ENCODE measurements at places on chromosomes 7 and 10.

- DNase-seq, result no peak
Measured at GRCh38 chr10:20380401-20380800, 516.7 kb downstream of the NEBL start.

DNA sequence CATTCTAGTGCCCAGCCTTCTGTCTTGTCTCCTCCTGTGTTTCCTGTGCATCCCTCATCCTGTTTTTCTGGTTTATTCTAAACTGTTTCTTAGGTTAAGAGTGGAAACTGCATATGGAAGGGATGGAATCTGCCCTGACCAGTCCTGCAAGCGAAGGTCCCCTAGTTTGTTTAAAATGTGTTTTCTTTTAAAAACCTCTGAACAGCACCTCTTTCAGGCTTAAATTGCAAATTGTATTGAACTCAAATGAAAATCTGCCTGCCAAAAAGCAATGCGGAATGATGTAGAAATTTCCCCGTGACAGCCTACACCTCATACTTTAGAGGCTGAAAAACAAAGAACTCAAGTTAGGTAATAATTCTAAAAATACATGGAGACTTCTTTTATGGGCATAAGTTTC is 222.8 kb upstream of the IMMP2L start:
- DNase-seq, result no peak

- no peak for DNase-seq
Measured at GRCh38 chr7:968205-969105, 6.9 kb downstream of the COX19 start.

- peak; percentile 60 for DNase-seq
Measured at GRCh38 chr10:79331709-79332108, 15.6 kb upstream of the PPIF start.

- no peak for DNase-seq
Measured at GRCh38 chr7:75987026-75987804, 7.2 kb downstream of the TMEM120A start.

DNA sequence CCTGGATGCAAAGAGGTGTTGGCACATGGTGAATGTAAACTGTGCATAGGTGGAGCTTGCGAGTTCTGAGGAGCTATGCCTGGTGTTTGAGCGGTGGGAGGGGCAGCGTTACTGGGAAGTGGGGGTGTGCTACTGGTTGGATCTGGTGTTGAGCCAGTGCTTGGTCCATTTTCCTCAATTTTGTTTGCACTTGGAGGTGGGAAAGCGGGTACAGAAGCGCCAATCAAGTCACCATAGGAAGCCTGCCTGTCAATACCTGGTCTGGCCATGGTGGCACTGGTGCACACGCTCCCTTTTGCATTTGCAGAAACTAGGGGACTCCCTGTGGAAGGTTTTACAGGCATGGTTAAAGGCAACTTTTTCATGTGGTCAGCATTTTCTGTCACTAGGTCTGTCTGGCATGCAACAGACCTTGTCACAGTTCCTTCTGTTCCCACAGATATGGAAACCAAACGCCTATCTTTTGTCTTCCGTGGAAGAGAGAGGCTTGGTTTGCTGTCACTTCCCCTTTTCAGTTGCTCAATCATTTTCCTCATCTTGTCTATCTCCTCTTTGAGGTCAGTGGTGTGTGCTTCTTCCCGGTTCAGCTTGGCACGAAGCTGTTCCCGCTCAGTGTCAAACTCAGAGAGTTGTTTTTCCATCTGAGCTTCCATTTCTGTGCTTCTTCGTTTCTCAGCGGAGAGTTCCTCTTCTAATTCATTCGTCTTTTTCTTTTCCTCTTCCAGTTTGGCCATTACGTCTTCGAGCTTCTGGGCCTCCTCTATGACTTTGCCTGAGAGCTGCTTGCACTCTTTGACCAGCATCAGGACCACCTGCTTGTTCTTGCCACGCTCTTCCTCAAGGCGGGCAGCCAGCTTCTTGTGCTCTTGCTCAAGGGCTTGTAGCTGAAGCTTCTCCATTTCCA is 81.1 kb downstream of the CTTNBP2 start:
- no peak for DNase-seq

- no peak for DNase-seq
Measured at GRCh38 chr10:33489501-33490176, 155.2 kb upstream of the NRP1 start.

- DNase-seq, result no peak
Measured at GRCh38 chr10:121405096-121405495, 193.1 kb downstream of the FGFR2 start.

DNA sequence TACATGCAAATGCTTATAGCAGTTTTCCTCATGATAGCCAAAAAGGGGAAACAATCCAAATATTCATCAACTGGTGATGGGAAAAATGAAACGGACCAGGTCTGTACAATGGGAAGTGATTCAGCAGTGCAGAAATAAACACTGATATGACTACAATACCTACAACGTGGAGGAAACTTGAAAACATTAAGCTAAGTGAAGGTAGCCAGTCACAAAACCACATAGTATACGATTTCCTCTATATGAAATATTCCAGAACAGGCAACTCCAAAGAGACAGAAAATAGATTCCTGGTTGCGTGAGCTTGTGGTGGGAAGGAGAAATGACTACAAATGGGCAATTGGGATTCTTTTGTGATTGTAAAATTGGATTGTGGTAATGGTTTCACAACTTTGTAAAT is 263.1 kb upstream of the PITRM1 start:
- peak; percentile 47 for DNase-seq

- no peak for DNase-seq
Measured at GRCh38 chr10:87575851-87576250, 71.2 kb downstream of the MINPP1 start.

DNA sequence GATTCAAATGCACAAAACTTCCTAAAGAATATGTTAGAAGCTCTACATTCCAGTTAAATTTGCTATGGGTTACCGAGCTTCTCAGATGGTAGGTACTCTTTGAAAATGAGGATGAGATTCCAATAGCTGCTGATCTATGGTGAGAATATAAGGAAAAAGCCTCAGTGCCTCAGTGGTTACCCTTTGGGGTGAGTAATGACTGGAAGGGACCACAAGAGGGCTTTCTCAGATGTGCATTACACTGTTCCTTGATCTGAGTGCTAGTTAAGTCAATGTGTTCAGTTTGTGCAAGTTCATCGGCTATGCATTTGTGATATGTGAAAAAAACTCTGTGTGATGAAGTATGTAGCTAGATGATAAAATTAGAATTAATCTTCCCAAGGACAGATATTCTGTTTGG is 3.5 kb downstream of the NRCAM start:
- DNase-seq, result peak; percentile 32

GRCh38 chr7:71846160-71846559 is 566.0 kb downstream of the CALN1 start:
- peak; percentile 10 for DNase-seq

DNA sequence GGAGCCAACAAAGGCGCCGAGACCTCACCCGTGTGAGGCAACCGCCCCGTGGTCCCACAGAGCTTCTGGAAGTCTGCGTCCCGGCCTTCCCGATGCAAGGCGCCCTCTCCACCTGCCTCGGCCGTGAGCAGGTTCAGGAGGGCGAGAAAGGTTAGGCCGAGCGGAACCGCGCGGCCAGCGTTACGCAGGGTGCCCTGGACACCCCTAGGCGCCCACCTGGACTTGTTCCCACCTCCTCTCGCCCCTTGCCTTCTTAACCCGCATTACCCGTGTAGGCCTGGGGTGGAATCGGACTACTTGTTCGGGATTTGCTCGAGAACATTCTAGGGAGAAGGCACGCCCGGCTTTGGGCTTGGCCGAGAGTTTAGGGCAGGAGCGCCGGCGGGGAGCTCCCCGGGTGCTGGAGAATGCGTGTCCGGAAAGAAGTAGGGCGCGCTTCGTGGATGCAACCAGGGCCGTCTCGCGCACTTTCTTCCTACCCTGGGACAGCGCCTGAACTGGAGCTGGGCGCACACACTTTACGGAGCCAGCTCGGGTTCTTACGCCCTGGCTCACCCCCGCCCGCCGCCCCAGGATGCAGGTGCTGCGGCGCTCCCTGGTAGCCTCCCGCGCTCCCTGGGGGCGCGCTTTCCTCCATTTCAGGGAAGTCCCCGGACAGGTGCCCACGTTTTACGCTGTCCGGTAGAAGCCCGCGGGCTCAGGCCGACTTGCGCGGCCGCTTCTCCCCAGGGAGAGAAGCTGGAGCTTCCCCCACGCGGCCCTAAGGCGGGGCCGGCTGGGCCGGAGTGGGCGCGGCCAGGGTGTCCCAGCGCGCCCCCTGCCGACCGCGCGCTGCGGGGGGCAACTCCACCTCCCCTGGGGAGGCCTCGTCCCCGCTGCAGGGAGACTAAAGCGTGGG is 74.5 kb downstream of the INSIG1 start:
- no peak for DNase-seq

DNA sequence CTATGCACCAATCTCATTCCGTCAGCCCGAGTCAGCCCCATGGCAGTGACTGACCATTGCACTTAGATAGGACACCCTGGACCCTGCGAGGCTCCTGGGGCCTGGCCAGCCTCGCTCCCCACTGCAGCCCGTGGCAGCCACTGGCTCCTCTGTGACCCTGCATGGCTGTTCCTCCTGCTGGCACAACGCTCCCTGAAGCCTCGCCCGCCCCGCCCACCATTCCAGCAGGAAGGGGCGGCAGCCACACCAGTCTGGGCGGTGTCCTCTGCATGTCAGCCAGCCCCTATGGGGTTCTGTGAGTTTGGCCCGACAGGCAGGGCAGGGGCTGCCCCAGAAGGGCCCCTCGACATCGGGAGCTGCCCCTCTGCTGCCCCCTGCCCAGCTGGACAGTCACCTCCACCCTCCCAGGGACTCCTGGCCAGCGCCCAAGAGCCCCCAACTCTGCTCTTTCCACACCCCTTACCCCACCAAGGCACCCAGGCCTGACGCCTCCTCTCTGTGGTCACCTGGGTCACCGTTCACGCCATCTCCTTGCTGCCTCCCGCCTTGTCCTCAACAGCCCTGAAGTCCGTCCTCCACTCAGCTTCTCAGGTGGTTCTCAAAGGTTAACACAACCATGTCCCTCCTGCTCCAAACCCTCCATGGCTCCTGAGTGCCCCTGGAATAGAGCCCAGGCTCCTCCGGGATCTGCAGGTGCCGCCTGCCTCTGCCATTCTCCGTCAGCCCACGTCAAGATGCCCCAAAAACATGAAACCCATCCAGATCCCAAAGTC is 103.5 kb downstream of the MICALL2 start:
- no peak for DNase-seq

DNA sequence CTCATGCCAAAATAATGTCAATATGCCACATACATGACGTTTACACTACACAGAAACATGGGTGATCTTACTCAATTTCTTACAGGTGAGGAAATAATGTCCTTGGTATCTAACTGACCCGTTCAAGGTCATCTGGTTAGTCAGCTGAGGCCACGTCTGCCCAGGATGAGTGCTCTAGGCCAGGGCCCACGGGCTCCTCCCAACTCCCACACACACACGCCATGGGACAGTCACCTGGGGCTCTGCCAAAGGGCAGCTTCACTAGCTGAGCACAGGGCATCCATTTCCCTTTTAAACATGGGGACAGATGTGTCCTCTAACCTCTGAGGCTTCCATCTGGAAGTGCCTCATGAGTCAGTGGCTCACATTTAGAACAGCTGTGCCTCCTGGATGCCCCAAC is 123.9 kb downstream of the TNS3 start:
- DNase-seq, result peak; percentile 92

GRCh38 chr10:84152769-84153168 is 13.5 kb downstream of the GHITM start:
- no peak for DNase-seq

DNA sequence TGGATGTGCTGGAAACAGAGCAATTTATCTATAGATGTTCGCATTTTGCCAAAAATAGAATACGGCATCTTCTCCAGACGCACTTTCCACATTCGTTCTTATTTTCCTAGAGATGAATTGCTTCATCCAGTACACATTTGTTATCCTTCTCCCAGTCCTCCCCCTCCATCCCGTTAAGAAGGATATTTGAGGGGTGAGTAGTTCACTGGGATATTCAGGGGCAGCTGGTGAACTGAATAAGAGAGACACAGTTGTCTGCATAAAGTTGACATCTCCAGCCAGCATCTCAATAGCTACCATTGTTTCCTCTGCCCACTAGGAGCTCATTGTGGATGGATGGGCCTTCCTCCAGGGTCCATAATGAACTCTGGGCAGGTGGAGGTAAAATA is 456.8 kb upstream of the NRP1 start:
- no peak for DNase-seq

DNA sequence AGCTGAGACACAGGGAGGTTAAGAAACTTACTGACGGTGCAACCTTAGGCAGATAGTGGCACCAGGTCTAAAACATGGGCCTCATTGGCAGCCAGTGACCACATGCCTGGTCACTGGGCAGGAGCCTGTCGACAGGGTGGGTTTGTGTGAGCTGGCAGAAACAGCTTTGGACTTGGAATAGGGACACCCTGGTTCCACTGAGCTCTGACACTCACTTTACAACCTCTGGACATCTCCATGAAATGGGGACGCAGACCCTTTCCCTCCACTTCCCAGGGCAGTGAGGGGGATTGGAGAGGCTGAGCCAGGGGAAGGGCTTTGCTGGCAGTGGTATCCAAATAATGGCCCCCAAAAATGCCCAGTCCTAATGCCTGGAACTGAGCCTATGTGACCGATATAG is 49.7 kb downstream of the OAT start:
- DNase-seq, result no peak

DNA sequence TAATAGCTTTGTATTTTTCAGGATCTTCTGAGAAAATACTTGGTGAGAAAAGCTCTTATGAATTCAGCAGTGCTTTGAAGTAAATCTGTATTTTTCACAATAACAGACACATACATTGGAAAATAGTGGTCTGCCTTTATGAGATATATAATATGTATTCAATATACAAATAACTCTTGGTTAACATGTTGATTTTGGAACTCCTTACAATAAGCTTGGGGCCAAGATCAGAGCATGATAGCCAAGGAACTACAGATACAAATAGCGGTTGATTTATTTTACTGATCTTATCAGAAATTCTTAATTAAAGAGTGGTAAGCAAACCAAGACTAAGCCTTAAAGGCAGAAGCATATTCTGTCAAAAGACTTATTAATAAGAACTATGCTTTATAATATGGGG is 24.5 kb upstream of the NXPH1 start:
- no peak for DNase-seq

GRCh38 chr7:143239813-143240212 is 18.0 kb downstream of the TAS2R40 start:
- DNase-seq, result peak; percentile 36

- DNase-seq, result no peak
Measured at GRCh38 chr10:42985436-42986316, 91.2 kb upstream of the RET start.

GRCh38 chr10:89891006-89891535 is 189.7 kb downstream of the KIF20B start:
- DNase-seq, result no peak

DNA sequence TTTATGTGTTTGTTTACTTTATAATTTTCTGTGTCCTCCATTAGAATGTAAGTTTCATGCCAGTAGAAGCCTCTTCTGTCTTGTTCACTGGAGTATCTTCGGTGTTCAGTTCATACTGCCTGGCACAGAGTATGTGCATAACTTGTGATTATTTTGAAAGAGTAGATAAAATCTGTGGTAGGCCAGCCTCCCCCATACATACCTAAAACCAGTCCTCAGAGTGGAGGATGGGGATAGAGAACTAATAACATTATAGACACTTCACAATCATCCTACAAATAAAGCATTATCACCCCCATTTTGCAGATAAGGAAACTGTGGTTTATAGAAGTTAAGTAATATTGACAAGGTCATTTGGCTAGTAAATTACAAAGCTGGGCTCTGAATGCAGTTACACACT is 28.0 kb downstream of the VIM start:
- no peak for DNase-seq

GRCh38 chr10:3523309-3524050 is 261.5 kb downstream of the KLF6 start:
- no peak for DNase-seq

- DNase-seq, result no peak
Measured at GRCh38 chr10:128451879-128452278, 325.7 kb upstream of the MKI67 start.
